H1 (cell line): ENCODE measurements at places on chromosomes 13 and 19.

DNA sequence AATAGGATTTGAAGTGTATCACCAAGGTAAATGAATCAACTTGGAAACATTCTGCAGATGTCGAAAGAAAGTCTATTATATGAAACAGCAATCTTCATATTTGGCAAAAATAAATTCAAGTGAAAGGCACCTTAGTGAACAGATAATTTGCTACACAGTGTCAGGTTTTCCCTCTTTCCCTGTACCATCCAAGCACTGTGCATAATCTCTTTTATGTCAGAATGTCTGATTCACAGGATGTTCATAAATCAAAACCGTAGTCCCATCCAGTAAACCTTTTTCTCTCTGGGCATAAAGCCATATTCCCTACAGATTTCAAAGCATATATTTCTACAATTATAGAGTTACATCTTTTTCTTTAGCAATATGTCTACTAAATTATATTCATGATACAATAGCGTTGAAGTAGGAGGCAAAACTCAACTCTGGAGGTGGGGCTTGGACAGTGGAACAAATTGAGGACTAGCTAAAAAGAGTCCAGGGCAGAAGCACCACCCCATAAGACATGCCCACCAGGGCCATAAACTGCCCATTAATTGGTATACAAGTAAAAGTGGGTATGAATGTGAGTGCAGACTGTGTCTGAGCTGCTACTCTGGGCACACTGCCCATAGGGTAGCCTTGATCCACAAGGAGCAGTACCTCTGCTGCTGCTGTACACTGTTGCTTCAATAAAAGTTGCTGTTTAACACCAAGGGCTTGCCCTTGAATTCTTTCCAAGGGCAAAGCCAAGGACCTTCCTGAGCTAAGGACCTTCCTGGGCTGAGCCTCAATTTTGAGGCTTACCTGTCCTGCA lies 72.1 kb upstream of the MYCBP2 start:
- H3K27ac ChIP-seq, result no peak overlapping the region
- no peaks in the 10 kb centered on the region for H3K4me1 ChIP-seq
- no peaks in the 10 kb centered on the region for H3K27me3 ChIP-seq
- H3K36me3 ChIP-seq, result no peaks in the 10 kb centered on the region

- peaks cover 1% of the 10 kb centered on the region; the same call in 1 of the 2 replicates for H3K36me3 ChIP-seq
- H3K4me1 ChIP-seq, result peaks cover 5% of the 10 kb centered on the region; the same call in 1 of the 2 replicates
- H3K27ac ChIP-seq, result peak within 1 kb of the TSS; percentile 85
- no peak for DNase-seq
- peak within 1 kb of the TSS; percentile 92 for H3K4me3 ChIP-seq
- H3K27me3 ChIP-seq, result no peaks in the 10 kb centered on the region
These were observed at the start of gene FKRP for GRCh38 chr19:46745521-46746280. Gene FKRP, plus strand, starts transcription at chr19:46746057. Its CDS starts 9,394 bp downstream, at chr19:46755451.

- H3K27me3 ChIP-seq, result no peaks in the 10 kb centered on the region
- DNase-seq, result no peak
- no peaks in the 10 kb centered on the region for H3K4me1 ChIP-seq
These were observed 462.5 kb upstream of the KLF12 start for GRCh38 chr13:74596691-74597090.

DNA sequence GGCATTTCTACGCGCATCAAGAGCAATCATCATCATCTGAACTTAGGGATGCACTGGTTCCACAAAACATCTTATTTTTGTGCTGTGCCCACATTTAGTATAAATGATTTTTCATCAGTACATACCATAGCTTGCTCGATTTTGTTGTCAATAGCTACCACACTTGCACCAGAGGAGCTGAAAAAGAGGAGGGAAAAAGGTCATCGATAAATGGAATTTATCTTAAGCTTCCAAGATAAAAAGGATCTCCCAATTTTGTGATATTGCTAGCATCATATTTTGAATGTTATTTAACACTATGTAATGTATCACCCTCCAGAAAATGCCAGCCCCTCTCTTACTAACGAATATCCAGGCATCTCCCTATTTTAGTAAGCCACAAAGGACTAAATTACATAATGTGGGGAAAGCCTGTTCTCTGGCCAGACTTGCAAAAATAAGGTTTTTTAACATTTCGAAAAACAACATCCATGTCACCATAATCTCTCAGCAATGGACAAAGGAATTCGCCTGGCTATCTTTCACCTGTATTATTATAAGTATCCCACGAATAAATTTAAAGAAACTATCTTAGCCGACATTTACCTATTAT lies 62.4 kb downstream of the SERP2 start:
- H3K4me1 ChIP-seq, result peaks cover 3% of the 10 kb centered on the region; the same call in 1 of the 2 replicates
- peak overlapping the region; percentile 98 for H3K27ac ChIP-seq
- peak overlapping the region; percentile 93 for H3K4me3 ChIP-seq
- peaks cover 6% of the 10 kb centered on the region for H3K36me3 ChIP-seq

GRCh38 chr19:10001899-10002298 lies 8.4 kb downstream of the COL5A3 start:
- H3K4me1 ChIP-seq, result no peaks in the 10 kb centered on the region
- H3K27me3 ChIP-seq, result no peaks in the 10 kb centered on the region
- peak; percentile 82 for DNase-seq
- H3K36me3 ChIP-seq, result no peaks in the 10 kb centered on the region

DNA sequence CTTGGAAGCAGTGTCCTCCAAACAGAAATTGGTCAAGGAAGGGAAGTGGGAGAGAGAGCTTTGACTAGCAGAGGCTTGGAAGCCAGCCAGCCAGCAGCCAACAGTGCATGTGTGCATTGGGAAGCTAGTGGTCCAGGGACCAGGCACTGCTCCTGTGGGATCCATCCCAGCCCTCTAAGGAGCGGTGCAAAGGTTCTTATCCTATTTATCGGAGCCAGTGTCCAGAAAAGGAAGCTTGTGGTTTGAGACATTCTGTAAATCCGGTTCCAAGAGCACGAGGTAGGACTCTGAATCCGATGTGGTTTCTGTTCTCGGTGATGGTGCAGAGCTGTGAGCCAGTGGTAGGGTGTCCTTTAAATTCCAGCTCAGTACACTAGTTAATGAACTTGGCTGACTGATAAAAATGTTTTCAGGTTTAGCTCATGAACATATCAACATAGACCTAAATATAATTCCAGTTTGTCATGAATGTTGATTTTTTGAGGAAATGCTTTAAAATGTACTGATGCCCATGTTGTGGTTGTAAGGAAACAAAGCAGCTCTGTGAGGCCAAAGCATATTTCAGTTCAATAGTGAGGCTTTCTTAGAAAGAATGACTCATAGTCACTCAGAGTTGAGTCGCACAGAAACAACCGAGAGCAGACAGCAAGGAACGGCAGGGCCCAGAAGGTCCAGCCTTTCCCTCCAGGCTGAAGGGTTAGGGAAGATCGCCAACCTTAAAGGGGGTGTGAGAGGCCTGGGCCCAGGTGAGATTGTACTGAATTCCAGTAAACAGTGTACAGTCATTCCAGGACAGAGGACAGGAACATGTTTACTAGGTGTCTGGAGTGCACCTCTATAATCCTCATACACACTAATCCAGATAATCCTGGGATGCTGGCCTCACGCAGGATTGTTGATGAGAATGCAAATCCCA lies 21.5 kb upstream of the GARRE1 start:
- H3K4me1 ChIP-seq, result peaks cover 9% of the 10 kb centered on the region
- no peak overlapping the region for H3K4me3 ChIP-seq
- H3K27me3 ChIP-seq, result no peaks in the 10 kb centered on the region
- no peak for DNase-seq
- H3K27ac ChIP-seq, result no peak overlapping the region

GRCh38 chr19:4434391-4434790 lies 23.2 kb downstream of the UBXN6 start:
- H3K27me3 ChIP-seq, result no peaks in the 10 kb centered on the region
- H3K36me3 ChIP-seq, result peaks cover 80% of the 10 kb centered on the region
- H3K27ac ChIP-seq, result no peak overlapping the region
- H3K4me1 ChIP-seq, result no peaks in the 10 kb centered on the region
- DNase-seq, result no peak

DNA sequence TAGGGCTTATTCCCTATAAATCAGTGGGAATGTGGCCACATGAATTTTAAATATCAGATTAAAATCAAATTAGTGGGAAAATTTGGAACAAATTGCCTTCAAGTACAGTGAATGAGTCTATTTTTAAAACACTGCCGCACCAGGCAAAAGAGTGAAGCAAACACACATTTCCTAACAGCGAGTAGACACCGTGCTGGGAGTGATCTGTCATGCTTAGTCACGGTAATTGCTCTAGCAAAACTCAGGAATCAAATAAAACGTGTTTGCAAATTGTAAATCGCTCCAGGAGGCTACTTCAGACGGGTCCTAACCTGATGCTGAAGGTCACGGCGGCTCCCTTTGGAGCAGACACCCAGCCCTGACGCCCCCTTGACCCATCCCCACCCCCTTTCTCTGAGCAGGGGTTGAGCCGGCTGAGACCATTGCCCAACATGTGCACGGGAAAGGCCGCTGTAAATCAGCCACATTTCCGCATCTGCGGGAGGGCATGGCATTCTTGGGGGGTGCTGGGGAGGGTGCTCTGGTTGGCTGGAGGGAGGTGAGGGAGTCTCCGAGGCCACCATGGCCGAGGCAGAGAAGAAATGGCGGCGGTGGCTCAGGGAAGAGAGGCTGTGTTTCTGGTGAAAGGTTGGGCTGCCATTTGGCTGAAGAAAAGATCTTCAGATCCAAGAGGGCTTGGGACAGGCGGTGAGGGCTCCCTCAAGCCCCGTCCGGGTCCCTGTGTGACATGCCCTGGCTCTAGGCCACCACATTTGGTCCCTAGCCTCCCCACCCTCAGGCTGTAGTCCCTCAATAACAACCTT lies 8.9 kb downstream of the CEBPA start:
- no peak overlapping the region for H3K4me3 ChIP-seq
- H3K36me3 ChIP-seq, result no peaks in the 10 kb centered on the region; the same call in 1 of the 2 replicates
- H3K27ac ChIP-seq, result no peak overlapping the region
- peaks cover 7% of the 10 kb centered on the region; the same call in 1 of the 2 replicates for H3K4me1 ChIP-seq
- DNase-seq, result no peak

GRCh38 chr13:69769608-69770007 lies 338.0 kb upstream of the ATXN8OS start:
- no peak for DNase-seq
- no peaks in the 10 kb centered on the region for H3K4me1 ChIP-seq
- no peaks in the 10 kb centered on the region for H3K27me3 ChIP-seq
- H3K27ac ChIP-seq, result no peak overlapping the region
- H3K4me3 ChIP-seq, result no peak overlapping the region

DNA sequence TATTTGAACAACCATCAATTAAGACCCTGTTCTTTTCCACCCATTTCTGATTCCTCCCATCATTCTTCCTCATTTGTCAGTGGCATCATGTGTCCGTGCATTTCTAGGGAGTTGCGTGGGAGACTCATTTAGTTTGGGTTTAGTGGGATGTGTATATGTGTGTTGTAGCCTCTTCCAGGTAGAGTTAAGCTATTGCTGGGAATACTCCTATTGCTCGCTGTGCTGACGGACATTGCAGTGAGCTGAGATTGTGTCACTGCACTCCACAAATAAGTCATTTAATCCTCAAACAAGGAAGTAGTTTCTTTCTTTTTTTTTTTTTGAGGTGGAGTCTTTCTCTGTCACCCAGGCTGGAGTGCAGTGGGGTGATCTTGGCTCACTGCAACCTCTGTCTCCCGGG lies 42.2 kb upstream of the RCBTB2 start:
- DNase-seq, result no peak
- H3K27me3 ChIP-seq, result no peaks in the 10 kb centered on the region
- no peak overlapping the region for H3K27ac ChIP-seq
- H3K4me1 ChIP-seq, result no peaks in the 10 kb centered on the region

GRCh38 chr19:1914826-1915341 lies 9.7 kb downstream of the ADAT3 start:
- no peak overlapping the region for H3K4me3 ChIP-seq
- H3K27me3 ChIP-seq, result no peaks in the 10 kb centered on the region
- H3K4me1 ChIP-seq, result no peaks in the 10 kb centered on the region
- DNase-seq, result no peak
- H3K27ac ChIP-seq, result no peak overlapping the region

GRCh38 chr19:33393286-33394005 lies 19.9 kb downstream of the CEBPG start:
- no peak for DNase-seq
- H3K4me1 ChIP-seq, result peaks cover 6% of the 10 kb centered on the region
- no peak overlapping the region for H3K4me3 ChIP-seq
- H3K27ac ChIP-seq, result no peak overlapping the region
- no peaks in the 10 kb centered on the region for H3K27me3 ChIP-seq

DNA sequence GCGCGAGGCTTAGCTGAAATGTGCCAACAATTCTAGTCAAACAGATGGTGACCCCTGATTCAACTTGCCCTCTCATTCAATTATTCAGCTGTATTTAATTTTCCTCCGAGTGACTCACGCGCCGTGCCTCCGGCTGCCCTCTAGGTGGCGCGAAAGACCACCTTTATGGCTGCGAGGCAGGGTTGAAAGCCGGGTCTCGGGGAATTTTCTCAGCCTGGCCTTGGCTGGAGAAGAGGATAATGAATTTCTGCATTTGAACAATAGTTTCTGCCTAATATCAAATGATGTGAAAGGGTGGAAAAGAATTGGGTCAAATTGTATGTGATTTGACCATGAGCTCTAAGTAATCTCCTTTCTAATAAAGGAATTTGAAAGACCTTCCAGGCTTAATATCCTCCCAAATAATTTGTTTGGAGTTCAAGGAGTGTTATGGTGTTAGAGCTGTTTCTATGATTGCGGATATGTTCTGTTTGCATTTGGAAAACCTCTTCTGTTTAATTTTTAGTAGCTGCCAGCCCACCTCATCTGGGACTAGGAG lies 310.9 kb downstream of the ZNF536 start:
- no peak overlapping the region for H3K27ac ChIP-seq
- no peaks in the 10 kb centered on the region for H3K4me1 ChIP-seq
- no peaks in the 10 kb centered on the region for H3K27me3 ChIP-seq
- peak; percentile 82 for DNase-seq

- no peaks in the 10 kb centered on the region for H3K36me3 ChIP-seq
- H3K4me3 ChIP-seq, result no peak overlapping the region
- no peak for DNase-seq
- 0 out of 2 replicates have a peak, but pooled peaks cover 2% of the 10 kb centered on the region for H3K4me1 ChIP-seq
- no peaks in the 10 kb centered on the region for H3K27me3 ChIP-seq
These were observed 11.3 kb upstream of the IGSF23 start for GRCh38 chr19:44602081-44602480.

GRCh38 chr19:10102787-10103236 lies 334 bp upstream of the ANGPTL6 start:
- H3K36me3 ChIP-seq, result peaks cover 6% of the 10 kb centered on the region
- no peak overlapping the region for H3K27ac ChIP-seq
- peaks cover 3% of the 10 kb centered on the region for H3K4me1 ChIP-seq
- H3K4me3 ChIP-seq, result no peak overlapping the region

DNA sequence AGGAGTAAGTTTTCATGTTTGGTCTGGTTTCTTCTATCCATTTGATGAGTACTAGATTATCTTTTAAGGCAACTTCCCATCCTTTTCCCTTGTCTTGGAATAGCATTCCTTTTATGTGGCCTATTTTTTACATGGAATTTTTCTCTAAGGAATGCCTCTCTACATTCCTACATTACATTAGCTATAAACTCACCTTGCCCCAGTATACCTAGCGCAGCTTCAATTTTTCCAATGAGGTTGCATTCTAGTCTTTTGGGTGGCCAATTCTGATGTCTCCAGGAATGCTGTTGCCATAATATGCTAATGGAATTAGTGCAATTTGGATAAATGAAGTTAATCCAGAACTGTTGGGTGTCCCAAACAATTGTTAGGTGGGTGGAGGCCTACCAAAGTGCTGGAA lies 33.8 kb downstream of the KBTBD6 start:
- H3K27ac ChIP-seq, result no peak overlapping the region
- H3K4me1 ChIP-seq, result no peaks in the 10 kb centered on the region
- no peak for DNase-seq
- H3K27me3 ChIP-seq, result no peaks in the 10 kb centered on the region
- H3K4me3 ChIP-seq, result no peak overlapping the region

- peak; percentile 81 for DNase-seq
- H3K27me3 ChIP-seq, result no peaks in the 10 kb centered on the region
- H3K4me3 ChIP-seq, result no peak overlapping the region
- H3K27ac ChIP-seq, result peak overlapping the region; percentile 57
- no peaks in the 10 kb centered on the region for H3K36me3 ChIP-seq
These were observed 9.9 kb downstream of the RANBP3 start for GRCh38 chr19:5967994-5968430.
